ENCODE measurements at places on chromosomes 7 and 10.

- no peak for DNase-seq
Measured at GRCh38 chr7:22858640-22859561, 36.3 kb upstream of the TOMM7 start.

GRCh38 chr10:63629363-63630084 lies 108.3 kb downstream of the REEP3 start:
- peak; percentile 69 for DNase-seq

GRCh38 chr10:72322280-72323058 lies 32.2 kb downstream of the DNAJB12 start:
- peak; percentile 43 for DNase-seq

DNA sequence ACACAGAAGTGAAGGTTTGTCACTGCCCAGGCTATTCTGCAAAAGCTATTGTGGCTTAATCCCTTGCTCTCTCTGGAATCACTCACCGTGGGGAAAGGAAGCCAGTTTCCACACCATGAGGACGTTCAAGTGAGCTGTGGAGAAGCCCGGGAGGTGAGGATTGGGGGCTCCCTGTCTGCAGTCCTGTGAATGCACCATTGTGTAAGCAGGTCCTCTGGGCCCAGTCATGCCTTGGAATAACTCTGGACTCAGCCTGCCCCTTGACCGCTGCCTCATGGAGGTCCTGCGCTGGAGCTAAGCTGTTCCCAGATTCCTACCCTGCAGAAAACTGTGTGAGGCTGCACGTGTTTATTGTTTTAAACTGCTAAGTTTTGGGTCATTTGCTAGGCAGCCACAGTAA lies 33.5 kb downstream of the LYZL2 start:
- DNase-seq = no peak
